ENCODE measurements at places on chromosomes 12 and 14.
A peak's percentile ranks its signal among the peaks of the same experiment; 100 is the strongest.

GRCh38 chr14:92154283-92154942 is 32.6 kb downstream of the CPSF2 start:
- no peak for DNase-seq

DNA sequence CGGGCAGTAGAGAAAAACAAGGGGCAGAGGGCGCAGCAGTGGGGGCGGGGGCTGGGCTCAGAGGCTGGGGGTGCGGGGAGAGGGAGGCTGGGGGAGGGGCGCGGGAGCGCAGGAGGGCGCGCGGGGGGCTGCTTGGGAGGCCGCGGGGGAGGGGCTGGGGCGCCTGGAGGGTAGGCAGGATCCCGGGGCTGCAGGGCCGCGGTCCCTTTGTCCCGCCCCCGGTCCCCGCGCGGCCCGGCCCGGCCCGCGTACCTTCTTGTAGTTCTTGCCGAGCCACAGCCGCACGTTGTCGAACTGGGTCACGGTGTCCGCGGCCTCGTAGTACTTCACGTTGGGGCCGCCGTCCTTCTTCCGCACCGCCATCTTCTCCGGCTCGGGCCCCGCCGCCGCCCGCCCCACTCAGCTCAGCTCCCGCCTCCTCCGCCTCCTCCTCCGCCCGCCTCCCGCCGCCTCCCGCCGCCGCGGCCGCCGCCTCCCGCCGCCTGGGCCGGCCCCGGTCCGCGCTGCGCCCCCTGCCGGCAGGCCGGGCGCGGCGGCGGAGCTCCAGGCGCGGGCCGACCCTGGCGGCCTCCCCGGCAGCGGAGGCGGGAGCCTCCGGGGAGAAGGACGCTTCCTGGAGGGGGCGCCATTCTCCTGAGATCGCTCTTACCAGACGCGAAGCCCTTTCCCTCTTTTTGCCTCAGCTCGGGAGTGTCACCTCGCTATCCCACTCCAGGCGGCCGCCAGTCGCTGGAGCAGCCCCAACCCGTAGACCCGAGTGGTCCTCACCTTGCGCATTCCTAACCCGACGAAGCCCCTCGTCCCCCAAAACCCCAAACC is at the start of gene SMARCC2:
TSS of gene SMARCC2 (minus strand) at position 385 of the 819 bp plus-strand sequence. CDS start at position 363, 22 bp downstream.
- peak; percentile 85 for DNase-seq

DNA sequence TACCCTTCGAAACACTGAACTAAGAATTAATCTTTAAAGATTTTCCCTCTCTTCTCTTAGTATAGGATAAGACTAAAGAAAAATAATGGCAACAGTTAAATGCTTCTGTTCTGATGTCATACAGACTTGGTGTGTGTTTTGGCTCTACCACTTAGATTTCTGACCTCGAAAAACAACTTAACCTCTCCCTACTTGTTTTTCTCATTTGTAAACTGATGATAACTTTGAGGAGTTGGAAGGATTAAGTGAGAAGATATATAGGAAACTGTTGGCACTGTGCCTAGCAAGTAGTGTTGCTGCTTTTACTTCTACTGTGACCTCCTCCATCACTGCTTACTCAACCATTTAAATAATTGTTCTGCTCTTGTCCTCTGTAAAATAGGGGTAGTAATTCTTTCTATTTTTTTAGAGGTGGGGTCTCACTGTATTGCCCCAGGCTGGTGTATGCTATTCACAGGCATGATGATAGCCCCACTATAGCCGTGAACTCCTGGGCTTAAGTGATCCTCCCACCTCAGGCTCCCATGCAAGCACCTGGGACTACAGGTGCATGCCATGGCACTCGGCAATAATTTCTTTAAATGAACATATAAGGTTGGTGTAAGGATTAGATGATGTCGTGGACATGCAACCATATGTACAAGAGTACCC is 22.4 kb downstream of the PALS1 start:
- no peak for DNase-seq

DNA sequence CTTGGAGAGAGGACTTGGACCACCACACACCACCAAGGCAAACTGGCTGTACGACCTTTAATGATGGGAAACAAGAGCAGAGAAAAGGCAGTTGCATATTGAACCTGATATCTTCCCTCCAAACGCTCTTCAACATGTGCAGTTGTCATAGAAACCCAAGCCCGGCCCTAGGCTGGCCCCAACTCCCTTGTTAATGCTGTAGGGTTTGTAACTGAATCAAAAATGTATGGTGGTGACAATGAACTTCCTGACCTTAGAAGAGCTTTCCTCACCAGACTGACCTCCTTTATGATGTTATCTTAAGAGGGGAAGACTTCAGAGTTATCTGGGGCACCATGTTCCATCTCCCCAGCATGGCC is 12.3 kb downstream of the APOLD1 start:
- DNase-seq, result no peak

Data from activated naive CD4-positive, alpha-beta T cell treated with anti-CD3 and anti-CD28 coated beads, Interleukin-2, amount 50 U/mL, for 16 hours (primary cell).